ENCODE measurements at places on chromosomes 7 and 10. TPM values are rescaled to one million over a fixed set of nuclear protein-coding genes. Genes with fewer than 3 reads are reported as not detected.

Gene C7orf57
- not detected for total RNA-seq

Gene ARHGAP12
- 27.2 TPM for total RNA-seq

Gene SFTPA2
- 13,814 TPM for total RNA-seq

Gene RBM20
- total RNA-seq: 0.41 TPM

Gene TMEM243
- 108 TPM for total RNA-seq

Gene SLC26A3
- total RNA-seq: not detected

Gene CUBN
- total RNA-seq: 1.3 TPM

Gene GPNMB
- total RNA-seq: 322 TPM

Gene GNGT1
- total RNA-seq: not detected

Gene VGF
- not detected for total RNA-seq

Gene CPXM2
- 9.7 TPM for total RNA-seq

Gene TMEM229A
- not detected for total RNA-seq

Gene GIMAP5
- total RNA-seq: 41.8 TPM

Gene ACHE
- 2.9 TPM for total RNA-seq
